Spleen (tissue), 13 donors: ENCODE measurements at places on chromosomes 7 and 10. TPM values are rescaled to one million over a fixed set of nuclear protein-coding genes. Genes with fewer than 3 reads are reported as not detected.

GRCh38 chr10:72258617-72259016 is 15.1 kb upstream of the DDIT4 start:
- no peak for DNase-seq

The OR6B1 gene
- polyA plus RNA-seq: not detected

- DNase-seq: no peak
These were observed 7.3 kb upstream of the SNX13 start for GRCh38 chr7:17947620-17948019.

The TWIST1 gene
- 0.33 TPM for polyA plus RNA-seq

DNA sequence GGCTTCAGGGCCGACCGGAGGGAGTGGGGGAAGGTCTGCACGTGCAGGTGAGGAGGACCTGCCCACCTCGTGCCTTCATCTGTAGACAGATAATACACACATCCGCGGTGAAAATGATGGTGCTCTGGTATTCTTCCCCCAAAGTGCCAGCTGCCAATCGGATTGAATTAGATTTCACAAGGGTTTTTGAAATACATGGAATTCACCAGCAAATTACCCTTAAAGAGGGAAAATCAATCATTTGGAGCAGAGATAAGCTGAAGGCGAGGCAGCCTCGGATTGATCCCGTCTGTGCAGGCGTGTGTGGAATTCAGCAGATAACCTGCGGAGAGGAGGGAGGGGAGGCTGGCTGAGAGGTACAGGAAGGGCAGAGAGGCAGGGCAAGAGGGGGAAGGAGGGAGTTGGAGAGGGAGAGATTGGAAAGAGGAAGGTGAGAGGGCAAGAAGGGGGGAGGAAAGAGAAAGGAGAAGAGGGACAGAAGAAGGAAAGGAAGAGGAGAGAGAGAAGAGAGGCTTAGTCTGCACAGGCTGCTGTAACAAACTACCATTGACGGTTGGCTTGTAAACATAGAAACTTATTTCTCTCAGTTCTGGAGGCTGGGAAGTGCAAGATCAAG is 84.2 kb downstream of the C10orf105 start:
- DNase-seq: no peak

- DNase-seq: no peak
These were observed 65.9 kb upstream of the PRKG1 start for GRCh38 chr10:51008346-51008745.

The FAM171A1 gene
- 9.1 TPM for polyA plus RNA-seq

The ZNF680 gene
- polyA plus RNA-seq: 6.3 TPM

DNA sequence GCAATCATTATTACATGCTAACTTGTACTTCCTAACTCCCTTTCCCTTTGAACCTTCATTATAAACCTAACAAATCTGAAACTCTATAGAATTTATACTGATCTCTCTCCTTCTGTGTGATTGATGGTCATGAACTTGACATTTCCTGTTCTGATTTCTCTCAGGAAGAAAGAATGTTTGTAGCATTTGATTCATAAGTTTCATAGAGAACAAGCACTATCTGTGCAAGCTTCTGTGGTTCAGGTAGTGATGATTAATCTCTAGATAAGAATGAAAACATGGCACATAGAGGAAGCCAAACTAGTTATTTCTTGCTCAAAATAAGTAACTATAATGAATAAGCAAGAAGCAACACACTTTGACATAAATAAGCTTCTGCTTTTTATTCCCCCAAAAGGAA is 34.2 kb downstream of the TFPI2 start:
- DNase-seq: no peak

The MALSU1 gene
- 18.3 TPM for polyA plus RNA-seq

DNA sequence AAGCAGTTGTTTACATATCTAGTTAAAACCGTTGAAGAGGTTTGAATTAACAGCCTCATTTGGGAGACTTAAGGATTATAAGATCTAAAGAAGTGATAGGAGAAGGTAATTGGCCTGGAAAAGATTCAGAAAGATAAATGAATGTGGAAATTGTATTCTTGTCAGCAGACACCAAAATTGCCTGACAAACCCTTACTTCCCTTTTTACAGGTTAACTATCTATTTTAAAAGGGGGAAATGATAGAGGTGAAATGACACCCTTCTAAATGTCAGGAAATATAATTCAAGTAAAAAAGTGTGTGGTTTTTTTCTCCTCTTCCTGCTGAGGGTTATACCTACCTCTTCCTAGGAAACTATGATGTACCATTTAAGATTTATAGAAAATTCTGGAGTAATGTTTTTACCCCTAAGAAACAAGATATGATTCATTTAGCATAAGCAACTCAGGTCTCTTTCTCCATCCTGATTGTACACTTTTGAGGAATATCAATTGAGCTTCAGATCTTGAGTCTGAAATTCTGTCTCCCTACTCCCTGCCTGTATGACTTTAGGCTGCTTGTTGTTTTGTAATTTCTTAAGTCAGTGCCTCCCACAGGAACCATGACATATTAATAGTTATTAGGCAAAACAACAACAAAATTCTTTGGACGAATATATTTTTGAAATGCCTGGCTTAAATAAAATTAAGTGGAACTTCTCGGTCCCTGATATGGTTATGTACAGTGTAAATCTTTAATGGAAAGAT is 250.4 kb downstream of the RNLS start:
- DNase-seq: no peak

The AKR1D1 gene
- not detected for polyA plus RNA-seq

DNA sequence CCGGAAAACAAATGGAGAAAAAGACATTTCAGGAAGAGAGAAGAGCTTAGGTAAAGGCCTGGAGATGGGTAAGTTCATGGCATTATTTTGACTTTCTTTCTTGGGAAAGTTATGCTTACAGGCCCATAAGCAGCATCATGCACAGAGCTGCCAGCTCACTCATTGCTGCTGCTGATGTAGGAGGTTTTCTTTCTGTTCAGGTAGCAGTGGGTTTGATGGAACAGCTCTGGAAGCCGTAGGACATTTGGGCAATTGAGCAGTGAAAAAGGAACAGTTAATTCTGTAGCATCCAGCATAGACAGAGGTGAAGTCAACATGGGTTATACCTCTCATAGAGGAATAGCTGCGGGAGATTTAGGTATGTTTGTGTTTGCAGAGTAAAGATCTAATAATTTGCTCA is 3.3 kb downstream of the CHN2 start:
- no peak for DNase-seq

The EPHB4 gene
- 14.8 TPM for polyA plus RNA-seq

The HDAC9 gene
- polyA plus RNA-seq: 18.9 TPM

DNA sequence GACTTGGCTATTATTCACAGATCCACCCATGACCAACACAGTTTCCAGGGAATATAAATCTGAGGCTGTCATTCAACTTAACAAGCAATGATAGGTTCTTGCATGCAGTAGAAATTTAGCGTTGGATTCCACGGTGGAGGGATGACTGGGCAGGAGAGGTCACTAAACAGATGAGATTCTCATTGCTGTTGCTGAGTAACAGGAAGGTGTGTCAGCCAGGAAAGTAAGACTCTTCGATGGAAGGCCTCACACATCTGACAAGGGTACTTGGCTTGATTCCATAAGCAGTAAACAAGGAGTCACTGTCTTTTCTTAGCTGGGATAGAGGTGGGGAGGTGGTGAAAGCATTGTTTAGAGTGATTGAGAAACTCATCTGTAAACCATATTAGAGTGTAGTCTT is 1152.0 kb downstream of the SORCS3 start:
- DNase-seq: no peak

- no peak for DNase-seq
These were observed 65.8 kb downstream of the SLC18A2 start for GRCh38 chr10:117306674-117307073.

The DENND2A gene
- 7.7 TPM for polyA plus RNA-seq
